ENCODE measurements at places on chromosomes 2 and 18. TPM values are rescaled to one million over a fixed set of nuclear protein-coding genes. Genes with fewer than 3 reads are reported as not detected.
A peak's percentile ranks its signal among the peaks of the same experiment; 100 is the strongest.

DNA sequence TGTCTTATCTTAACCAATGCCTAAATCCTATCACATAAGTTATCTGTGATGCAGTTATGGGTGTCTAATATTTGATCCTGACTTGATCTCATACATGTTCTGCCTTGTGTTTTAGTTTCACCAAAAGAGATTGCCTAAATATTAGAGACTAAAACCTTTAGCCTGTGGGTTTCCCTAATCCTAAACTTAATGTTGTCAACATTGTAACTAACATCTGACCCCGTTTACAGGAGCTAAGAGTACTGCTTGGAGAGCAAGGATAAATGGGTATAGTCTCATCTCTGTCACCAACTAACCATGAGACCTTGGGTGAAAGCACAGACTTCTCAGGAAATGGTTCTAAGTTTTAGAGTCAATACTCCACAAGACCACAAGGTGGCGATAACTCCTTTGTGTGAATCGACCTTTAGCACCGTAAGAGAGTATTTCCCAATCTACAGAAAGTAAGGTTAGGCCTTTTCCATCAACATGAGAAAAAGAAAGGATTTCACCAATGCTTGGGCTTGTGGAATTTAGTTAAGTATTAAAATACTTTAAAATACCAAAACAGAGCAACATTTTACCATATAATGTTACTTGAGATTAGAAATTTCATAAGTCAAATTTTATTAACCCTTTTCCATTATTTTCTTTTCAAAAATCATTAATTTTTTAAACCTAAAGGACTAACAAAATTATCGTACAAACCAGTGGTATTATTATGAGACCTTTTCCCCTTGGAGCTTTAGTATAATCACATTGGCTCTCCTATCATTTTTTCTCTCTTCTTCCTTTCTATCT lies 60.5 kb downstream of the G6PC2 start:
- no peaks in the 10 kb centered on the region for H3K36me3 ChIP-seq
- no peaks in the 10 kb centered on the region for H3K27me3 ChIP-seq
- no peak overlapping the region for H3K27ac ChIP-seq
- H3K4me3 ChIP-seq, result no peak overlapping the region
- DNase-seq, result peak; percentile 77

- H3K4me1 ChIP-seq, result no peaks in the 10 kb centered on the region
- H3K27ac ChIP-seq, result no peak overlapping the region
- no peaks in the 10 kb centered on the region for H3K36me3 ChIP-seq
- H3K4me3 ChIP-seq, result no peak overlapping the region
- peaks cover 2% of the 10 kb centered on the region for H3K27me3 ChIP-seq
- DNase-seq, result no peak
Measured at GRCh38 chr2:15570104-15570503, 9.0 kb upstream of the NBAS start.

GRCh38 chr2:60366135-60366712 lies 187.2 kb downstream of the BCL11A start:
- no peaks in the 10 kb centered on the region for H3K27me3 ChIP-seq
- no peaks in the 10 kb centered on the region for H3K36me3 ChIP-seq
- H3K27ac ChIP-seq, result no peak overlapping the region
- no peak overlapping the region for H3K4me3 ChIP-seq

GRCh38 chr2:3656762-3657721 lies 958 bp upstream of the ALLC start:
- no peak overlapping the region for H3K27ac ChIP-seq
- H3K27me3 ChIP-seq, result no peaks in the 10 kb centered on the region
- no peak overlapping the region for H3K4me3 ChIP-seq
- H3K36me3 ChIP-seq, result no peaks in the 10 kb centered on the region

DNA sequence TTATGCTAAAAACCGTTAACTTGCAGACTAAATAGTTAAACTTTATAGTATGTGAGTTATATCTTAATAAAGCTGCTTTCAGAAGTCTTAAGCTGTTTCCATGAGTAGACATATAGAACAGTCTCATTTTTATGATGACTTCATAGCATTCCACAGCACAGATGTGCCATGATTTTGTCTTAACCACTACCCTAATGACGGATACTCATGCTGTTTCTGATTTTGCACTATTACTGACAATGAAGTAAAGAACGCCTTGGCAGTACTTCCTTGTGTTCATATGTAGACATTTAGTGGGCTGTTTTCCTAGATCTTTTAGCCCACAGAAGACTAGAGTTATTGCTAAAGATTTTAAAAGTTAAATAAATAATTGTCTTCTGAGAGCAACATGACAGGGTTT lies 175.6 kb upstream of the RAB6C start:
- no peak for DNase-seq
- H3K27ac ChIP-seq, result no peak overlapping the region
- no peaks in the 10 kb centered on the region for H3K36me3 ChIP-seq
- no peaks in the 10 kb centered on the region for H3K4me1 ChIP-seq
- H3K4me3 ChIP-seq, result no peak overlapping the region

- H3K4me1 ChIP-seq, result no peaks in the 10 kb centered on the region
- H3K27ac ChIP-seq, result no peak overlapping the region
- no peak overlapping the region for H3K4me3 ChIP-seq
- no peak for DNase-seq
Measured at GRCh38 chr18:45817543-45817942, 7.9 kb upstream of the SIGLEC15 start.

DNA sequence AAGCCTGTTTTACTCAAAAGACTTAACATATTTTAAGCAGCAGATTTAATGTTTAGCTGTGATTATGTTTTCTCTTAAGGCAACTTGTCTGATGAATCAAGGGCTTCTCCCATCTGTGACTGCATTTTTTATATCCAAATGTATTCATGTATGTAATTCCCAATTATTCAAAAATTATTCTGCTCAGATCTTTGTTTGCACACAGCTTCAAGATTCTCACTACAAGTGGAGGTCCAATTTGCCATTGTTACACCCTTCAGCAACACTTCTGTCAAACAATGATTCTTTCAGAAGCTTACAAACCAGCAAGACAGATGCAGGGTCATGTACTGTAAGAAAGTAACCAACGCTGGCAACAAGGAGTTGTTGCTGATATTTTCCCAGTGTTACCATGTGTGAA lies 5.9 kb upstream of the LRPPRC start:
- no peak overlapping the region for H3K4me3 ChIP-seq
- DNase-seq, result no peak
- H3K27me3 ChIP-seq, result no peaks in the 10 kb centered on the region

DNA sequence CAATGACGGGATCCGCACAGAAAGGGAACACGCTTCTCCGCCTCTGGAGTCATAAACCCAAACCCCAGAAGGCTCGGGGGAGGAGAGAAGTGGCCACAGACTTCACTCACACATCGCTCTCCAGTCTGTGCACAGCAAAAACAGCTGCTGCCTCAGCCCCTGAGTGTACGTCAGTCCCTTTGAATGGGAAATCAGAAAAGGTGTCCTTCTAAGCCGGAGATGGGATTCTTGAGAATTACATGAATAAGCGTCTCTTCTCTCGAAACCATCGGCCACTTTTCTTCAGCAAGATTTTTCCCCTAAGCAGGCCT lies 78.3 kb downstream of the PDCL3 start:
- H3K4me1 ChIP-seq, result no peaks in the 10 kb centered on the region
- no peak overlapping the region for H3K27ac ChIP-seq
- DNase-seq, result no peak
- no peaks in the 10 kb centered on the region for H3K36me3 ChIP-seq

- no peaks in the 10 kb centered on the region for H3K36me3 ChIP-seq
- H3K4me3 ChIP-seq, result no peak overlapping the region
- H3K27ac ChIP-seq, result no peak overlapping the region
- no peaks in the 10 kb centered on the region for H3K4me1 ChIP-seq
- no peaks in the 10 kb centered on the region for H3K27me3 ChIP-seq
Measured at GRCh38 chr2:214203744-214204289, 207.0 kb upstream of the VWC2L start.

DNA sequence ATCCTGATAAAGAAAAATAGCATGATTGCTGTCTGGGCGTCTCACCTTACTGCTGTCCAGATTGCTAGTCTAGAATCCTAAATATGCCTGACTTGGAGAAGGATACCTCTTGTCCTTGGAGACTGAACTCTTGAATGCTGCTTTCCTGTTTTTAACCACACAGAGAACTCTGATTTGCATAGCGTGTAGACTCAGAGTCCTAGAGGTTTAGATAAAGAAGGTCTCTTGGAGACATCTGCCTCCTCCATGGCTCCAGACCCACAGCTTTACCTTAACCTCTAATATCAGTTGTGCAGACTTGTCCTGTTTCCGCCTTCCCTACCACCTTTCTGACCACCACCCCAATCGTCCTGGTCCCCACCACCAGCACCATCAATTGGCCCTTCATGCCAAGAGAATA lies 292.6 kb upstream of the CYRIA start:
- no peak for DNase-seq
- no peaks in the 10 kb centered on the region for H3K4me1 ChIP-seq
- H3K4me3 ChIP-seq, result no peak overlapping the region
- H3K27ac ChIP-seq, result no peak overlapping the region
- no peaks in the 10 kb centered on the region for H3K36me3 ChIP-seq
- H3K27me3 ChIP-seq, result no peaks in the 10 kb centered on the region

- H3K4me1 ChIP-seq, result no peaks in the 10 kb centered on the region
- no peak overlapping the region for H3K27ac ChIP-seq
- H3K4me3 ChIP-seq, result no peak overlapping the region
- H3K27me3 ChIP-seq, result no peaks in the 10 kb centered on the region
- H3K36me3 ChIP-seq, result peaks cover 10% of the 10 kb centered on the region
- DNase-seq, result no peak
Measured at GRCh38 chr2:74679615-74680014, 25.6 kb downstream of the SEMA4F start.

- DNase-seq, result no peak
- no peak overlapping the region for H3K4me3 ChIP-seq
- H3K27me3 ChIP-seq, result no peaks in the 10 kb centered on the region
- H3K27ac ChIP-seq, result no peak overlapping the region
Measured at GRCh38 chr2:192298664-192299063, 103.9 kb upstream of the TMEFF2 start.

The PLCD4 gene
- 0.49 TPM for polyA plus RNA-seq

The FSHR gene
- polyA plus RNA-seq, result not detected

The KLHL41 gene
- polyA plus RNA-seq, result 0.30 TPM

The IL1F10 gene
- polyA plus RNA-seq, result not detected

The SF3B6 gene
- 97.4 TPM for polyA plus RNA-seq
